HFFc6 (cell line): ENCODE measurements at places on chromosomes 5 and 9. TPM values are rescaled to one million over a fixed set of nuclear protein-coding genes. Genes with fewer than 3 reads are reported as not detected.

Gene STING1
- total RNA-seq = 68.3 to 87.7 TPM (median 80.3 TPM) in 3 replicates

Gene MFAP3
- 24.6 to 34.0 TPM (median 33.7 TPM) in 3 replicates for total RNA-seq

Gene SMIM33
- total RNA-seq = not detected in 3 replicates

Gene SHOC1
- total RNA-seq = not detected in 2 replicates

Gene PTGDS
- not detected in 3 replicates for total RNA-seq

Gene CARTPT
- total RNA-seq = not detected in 3 replicates

Gene LHX6
- not detected in 3 replicates for total RNA-seq

Gene ST6GALNAC6
- 36.0 and 36.3 TPM in 2 replicates for total RNA-seq

Gene POLK
- 26.4 to 28.5 TPM (median 27.2 TPM) in 3 replicates for total RNA-seq

Gene BSPRY
- total RNA-seq = not detected in 3 replicates

Gene PCDHGB7
- total RNA-seq = 5.8 to 19.5 TPM (median 17.3 TPM) in 3 replicates

Gene HACD4
- 2.8 and 3.2 TPM in 2 replicates for total RNA-seq

Gene ANKRD18A
- 1.9 TPM in 1 of 2 replicates, not detected in the other for total RNA-seq

Gene OLFM1
- 0.27 TPM in 1 of 3 replicates, not detected in the others for total RNA-seq

Gene ADGRD2
- not detected in 2 replicates for total RNA-seq

Gene CMBL
- 32.1 to 39.0 TPM (median 38.5 TPM) in 3 replicates for total RNA-seq

Gene IFNB1
- total RNA-seq = not detected in 2 replicates

Gene LURAP1L
- total RNA-seq = 1.2 and 1.4 TPM in 2 replicates

Gene PRR16
- total RNA-seq = 55.6 and 71.0 TPM in 2 replicates

Gene QRFP
- not detected in 3 replicates for total RNA-seq

Gene CCDC192
- not detected in 3 replicates for total RNA-seq

Gene HEMGN
- not detected in 2 replicates for total RNA-seq

Gene PRSS3
- total RNA-seq = 18.9 and 30.2 TPM in 2 replicates

Gene SLC46A2
- total RNA-seq = not detected in 3 replicates

Gene HBEGF
- total RNA-seq = 7.1 to 12.6 TPM (median 9.5 TPM) in 3 replicates

Gene CEMIP2
- total RNA-seq = 93.3 to 123 TPM (median 111 TPM) in 3 replicates

Gene PCDHGB3
- total RNA-seq = 4.2 to 4.4 TPM (median 4.3 TPM) in 3 replicates

Gene FBLL1
- not detected in 3 replicates for total RNA-seq

Gene TXNDC8
- not detected in 2 replicates for total RNA-seq

Gene FGF18
- total RNA-seq = 0.17 TPM in 1 of 3 replicates, not detected in the others

Gene LECT2
- not detected in 2 replicates for total RNA-seq

Gene CARD6
- total RNA-seq = 1.5 to 3.4 TPM (median 1.6 TPM) in 3 replicates

Gene SLC35A4
- 67.4 and 72.8 TPM in 2 replicates for total RNA-seq

Gene ARL14EPL
- not detected in 3 replicates for total RNA-seq

Gene PCDHB10
- total RNA-seq = 0.84 to 1.3 TPM (median 0.96 TPM) in 3 replicates

Gene PDGFRB
- 144 to 185 TPM (median 176 TPM) in 3 replicates for total RNA-seq

Gene FSD1L
- total RNA-seq = 2.0 to 3.1 TPM (median 2.2 TPM) in 3 replicates

Gene PCDHGA8
- 0.68 and 0.85 TPM in 2 replicates for total RNA-seq

Gene PCDHA1
- total RNA-seq = 0.09 and 0.13 TPM in 2 replicates

Gene FAM81B
- not detected in 3 replicates for total RNA-seq

Gene GRAMD2B
- total RNA-seq = 72.9 to 154 TPM (median 124 TPM) in 3 replicates

Gene KCNT1
- not detected in 3 replicates for total RNA-seq

Gene SVEP1
- total RNA-seq = 4.3 to 6.2 TPM (median 6.0 TPM) in 3 replicates

Gene ANKRD20A1
- total RNA-seq = not detected in 3 replicates

Gene SMIM32
- not detected in 3 replicates for total RNA-seq

Gene GABRA6
- total RNA-seq = not detected in 3 replicates
